Effector memory CD4-positive, alpha-beta T cell (primary cell): ENCODE measurements at places on chromosomes 1 and 21.

DNA sequence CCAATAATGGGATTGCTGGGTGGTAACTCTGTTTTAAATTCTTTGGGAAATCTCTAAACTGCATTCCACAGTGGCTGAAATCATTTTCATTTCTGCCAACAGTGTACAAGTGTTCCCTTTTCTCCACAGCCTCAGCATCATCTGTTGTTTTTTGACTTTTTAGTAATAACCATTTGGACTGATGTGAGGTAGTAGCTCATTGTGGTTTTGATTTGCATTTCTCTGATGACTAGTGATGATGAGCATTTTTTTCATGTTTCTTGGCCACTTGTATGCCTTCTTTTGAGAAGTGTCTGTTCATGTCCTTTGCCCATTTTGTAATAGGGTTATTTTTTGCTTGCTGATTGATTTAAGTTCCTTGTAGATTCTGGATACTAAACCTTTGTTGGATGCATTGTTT, 131.9 kb upstream of the B3GALT2 start:
- no peaks in the 10 kb centered on the region for H3K36me3 ChIP-seq
- H3K4me1 ChIP-seq: no peaks in the 10 kb centered on the region
- no peak overlapping the region for H3K4me3 ChIP-seq
- no peak for DNase-seq
- H3K27me3 ChIP-seq: no peaks in the 10 kb centered on the region
- no peak overlapping the region for H3K27ac ChIP-seq

GRCh38 chr1:2867861-2868260, 66.4 kb upstream of the TTC34 start:
- H3K27me3 ChIP-seq: no peaks in the 10 kb centered on the region
- H3K27ac ChIP-seq: no peak overlapping the region
- peaks cover 5% of the 10 kb centered on the region for H3K4me1 ChIP-seq
- H3K4me3 ChIP-seq: no peak overlapping the region
- no peak for DNase-seq
- H3K36me3 ChIP-seq: no peaks in the 10 kb centered on the region

DNA sequence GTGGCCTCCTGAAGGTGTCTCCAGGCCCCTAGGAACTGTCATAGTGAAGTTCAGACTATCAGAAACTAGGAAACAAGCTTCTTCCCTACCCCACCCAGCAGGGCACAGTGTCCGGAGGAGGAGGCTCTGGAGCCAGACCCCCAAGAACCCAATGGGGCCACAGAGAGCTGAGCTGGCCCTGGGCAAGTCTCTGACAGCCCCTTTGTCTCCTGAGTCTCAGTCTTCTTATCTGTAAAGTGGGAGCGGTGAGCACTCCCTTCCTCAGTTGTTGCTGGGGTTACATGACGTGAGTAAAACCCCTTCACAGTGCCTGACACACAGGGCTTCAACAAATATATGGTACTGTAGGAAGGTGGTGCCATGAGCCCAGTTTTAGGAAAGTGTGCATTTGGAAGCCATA, 675.8 kb downstream of the MATN1 start:
- DNase-seq: no peak
- H3K27me3 ChIP-seq: no peaks in the 10 kb centered on the region
- H3K4me3 ChIP-seq: no peak overlapping the region
- H3K27ac ChIP-seq: no peak overlapping the region
- no peaks in the 10 kb centered on the region for H3K4me1 ChIP-seq

GRCh38 chr1:86739648-86740509, 35.5 kb downstream of the SH3GLB1 start:
- peak overlapping the region; percentile 6 for H3K4me3 ChIP-seq
- peaks cover 14% of the 10 kb centered on the region for H3K4me1 ChIP-seq
- H3K27ac ChIP-seq: no peak overlapping the region
- DNase-seq: no peak
- no peaks in the 10 kb centered on the region for H3K27me3 ChIP-seq
- H3K36me3 ChIP-seq: peaks cover 48% of the 10 kb centered on the region

GRCh38 chr1:179774000-179774399, 30.9 kb downstream of the FAM163A start:
- no peak overlapping the region for H3K4me3 ChIP-seq
- H3K36me3 ChIP-seq: no peaks in the 10 kb centered on the region
- no peak for DNase-seq
- no peaks in the 10 kb centered on the region for H3K4me1 ChIP-seq
- no peak overlapping the region for H3K27ac ChIP-seq
- no peaks in the 10 kb centered on the region for H3K27me3 ChIP-seq

GRCh38 chr1:23126801-23127200, 41.9 kb downstream of the LUZP1 start:
- H3K4me3 ChIP-seq: no peak overlapping the region
- H3K27me3 ChIP-seq: no peaks in the 10 kb centered on the region
- H3K4me1 ChIP-seq: no peaks in the 10 kb centered on the region
- no peak for DNase-seq
- no peaks in the 10 kb centered on the region for H3K36me3 ChIP-seq

- H3K4me1 ChIP-seq: peaks cover 17% of the 10 kb centered on the region
- DNase-seq: no peak
- no peak overlapping the region for H3K27ac ChIP-seq
- no peaks in the 10 kb centered on the region for H3K27me3 ChIP-seq
- no peaks in the 10 kb centered on the region for H3K36me3 ChIP-seq
- no peak overlapping the region for H3K4me3 ChIP-seq
These were observed 41.9 kb upstream of the LRP8 start for GRCh38 chr1:53369761-53370160.

GRCh38 chr1:35320937-35321336, 52.4 kb downstream of the ZMYM4 start:
- DNase-seq: no peak
- H3K4me1 ChIP-seq: no peaks in the 10 kb centered on the region
- no peaks in the 10 kb centered on the region for H3K36me3 ChIP-seq

DNA sequence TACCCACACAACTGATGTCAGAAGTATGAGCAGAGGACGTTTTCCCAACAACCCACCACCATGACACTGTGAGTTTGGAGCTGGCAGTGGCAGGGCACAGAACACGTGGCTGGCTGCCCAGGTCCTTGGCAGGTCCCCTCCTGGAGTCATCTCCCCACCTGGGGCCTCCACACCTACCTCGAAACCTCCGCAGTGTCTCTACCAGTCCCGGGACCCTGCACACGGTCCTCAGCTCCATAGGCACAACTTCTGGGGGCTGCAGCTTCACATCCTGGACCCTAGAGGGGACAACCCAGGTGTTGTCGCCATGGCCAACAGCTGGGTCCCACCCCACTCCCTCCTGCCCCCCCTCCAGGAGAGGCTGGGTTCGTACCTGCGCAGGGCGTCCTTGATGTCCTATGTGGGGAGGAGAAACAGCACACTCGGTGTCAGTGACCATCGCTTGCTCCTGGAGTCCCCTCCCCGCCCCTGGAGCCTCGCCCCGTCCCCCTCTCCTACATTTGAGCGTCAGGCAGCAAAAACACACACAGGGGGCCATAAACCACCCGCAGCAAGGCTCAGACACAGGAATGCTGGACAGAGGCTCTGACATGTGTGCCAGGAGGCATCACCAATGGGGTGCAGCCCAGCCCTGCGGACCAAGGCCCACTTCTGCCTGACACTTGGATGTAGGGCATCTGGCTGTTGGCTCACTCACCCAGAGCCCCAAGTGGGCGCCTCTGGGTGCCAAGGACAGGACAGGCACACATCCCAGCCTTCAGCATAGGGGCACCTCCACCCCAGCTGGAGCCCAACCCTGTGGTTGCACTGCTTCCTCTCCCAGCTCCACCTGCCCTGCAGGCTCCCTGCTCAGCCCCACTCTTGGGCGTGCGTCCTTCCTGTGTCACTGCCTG, 9.6 kb downstream of the TRIM11 start:
- H3K4me1 ChIP-seq: peaks cover 9% of the 10 kb centered on the region
- no peak overlapping the region for H3K27ac ChIP-seq
- H3K36me3 ChIP-seq: peaks cover 51% of the 10 kb centered on the region
- H3K27me3 ChIP-seq: no peaks in the 10 kb centered on the region
- no peak for DNase-seq
- H3K4me3 ChIP-seq: no peak overlapping the region

- H3K4me1 ChIP-seq: no peaks in the 10 kb centered on the region
- no peak for DNase-seq
- no peaks in the 10 kb centered on the region for H3K36me3 ChIP-seq
- H3K27ac ChIP-seq: no peak overlapping the region
- H3K4me3 ChIP-seq: no peak overlapping the region
These were observed 18.1 kb upstream of the MYOG start for GRCh38 chr1:203103829-203104495.

GRCh38 chr1:107009281-107009680, 47.2 kb upstream of the PRMT6 start:
- H3K36me3 ChIP-seq: no peaks in the 10 kb centered on the region
- H3K4me3 ChIP-seq: no peak overlapping the region
- DNase-seq: no peak
- H3K27ac ChIP-seq: no peak overlapping the region

GRCh38 chr1:198531891-198532290, 8.6 kb downstream of the ATP6V1G3 start:
- no peaks in the 10 kb centered on the region for H3K36me3 ChIP-seq
- H3K4me1 ChIP-seq: peaks cover 8% of the 10 kb centered on the region
- H3K27me3 ChIP-seq: no peaks in the 10 kb centered on the region

- no peaks in the 10 kb centered on the region for H3K27me3 ChIP-seq
- no peak for DNase-seq
- H3K36me3 ChIP-seq: no peaks in the 10 kb centered on the region
- no peaks in the 10 kb centered on the region for H3K4me1 ChIP-seq
- H3K27ac ChIP-seq: no peak overlapping the region
These were observed 63.7 kb upstream of the DPT start for GRCh38 chr1:168792592-168793125.

DNA sequence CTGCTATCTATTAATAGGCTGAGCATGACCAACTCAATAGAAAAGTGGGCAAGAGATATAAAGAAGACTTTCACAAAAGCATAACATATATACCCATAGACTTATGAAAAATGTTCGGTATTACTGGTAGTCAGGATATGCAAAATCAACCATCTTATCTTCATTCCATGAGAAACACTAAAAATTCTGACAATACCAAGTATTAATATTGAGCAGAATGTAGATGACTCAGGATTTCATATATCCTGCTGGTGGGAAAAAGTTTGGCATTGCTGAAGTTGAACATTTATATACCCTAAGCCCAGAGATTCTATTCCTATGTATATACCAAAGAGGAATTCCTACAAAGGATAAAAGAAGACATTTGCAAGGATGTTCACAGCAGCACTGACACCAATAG, 138.3 kb downstream of the CLEC20A start:
- H3K36me3 ChIP-seq: no peaks in the 10 kb centered on the region
- no peak overlapping the region for H3K27ac ChIP-seq
- H3K4me3 ChIP-seq: no peak overlapping the region
- H3K4me1 ChIP-seq: no peaks in the 10 kb centered on the region
- DNase-seq: no peak

DNA sequence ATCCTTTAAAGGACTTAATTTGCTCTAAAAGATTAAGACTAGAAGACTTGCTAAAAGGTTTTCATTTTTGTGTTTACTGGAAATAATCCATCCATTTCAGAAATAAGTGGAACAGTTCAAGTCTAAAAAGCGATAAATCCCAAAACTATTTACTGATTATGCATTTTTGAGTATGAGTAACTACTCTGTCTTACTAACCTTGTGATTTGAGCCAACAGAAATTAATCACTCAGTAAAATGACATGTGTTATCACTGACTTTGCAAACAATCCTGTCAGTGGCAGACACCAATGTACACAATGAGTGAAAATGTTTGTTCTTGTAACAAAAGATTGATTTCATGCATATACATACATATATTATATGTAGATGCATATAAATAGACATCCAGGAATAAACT, 218.0 kb downstream of the DENND1B start:
- no peaks in the 10 kb centered on the region for H3K36me3 ChIP-seq
- no peak for DNase-seq
- H3K4me3 ChIP-seq: no peak overlapping the region
- H3K27me3 ChIP-seq: no peaks in the 10 kb centered on the region
- no peaks in the 10 kb centered on the region for H3K4me1 ChIP-seq

GRCh38 chr1:223642237-223642636, 23.3 kb downstream of the CAPN8 start:
- H3K27me3 ChIP-seq: no peaks in the 10 kb centered on the region
- H3K27ac ChIP-seq: no peak overlapping the region
- DNase-seq: no peak
- no peaks in the 10 kb centered on the region for H3K36me3 ChIP-seq
- no peaks in the 10 kb centered on the region for H3K4me1 ChIP-seq

- H3K4me3 ChIP-seq: no peak overlapping the region
- no peaks in the 10 kb centered on the region for H3K36me3 ChIP-seq
- peaks cover 2% of the 10 kb centered on the region for H3K27me3 ChIP-seq
These were observed 147.1 kb downstream of the ASTN1 start for GRCh38 chr1:177017287-177017852.

DNA sequence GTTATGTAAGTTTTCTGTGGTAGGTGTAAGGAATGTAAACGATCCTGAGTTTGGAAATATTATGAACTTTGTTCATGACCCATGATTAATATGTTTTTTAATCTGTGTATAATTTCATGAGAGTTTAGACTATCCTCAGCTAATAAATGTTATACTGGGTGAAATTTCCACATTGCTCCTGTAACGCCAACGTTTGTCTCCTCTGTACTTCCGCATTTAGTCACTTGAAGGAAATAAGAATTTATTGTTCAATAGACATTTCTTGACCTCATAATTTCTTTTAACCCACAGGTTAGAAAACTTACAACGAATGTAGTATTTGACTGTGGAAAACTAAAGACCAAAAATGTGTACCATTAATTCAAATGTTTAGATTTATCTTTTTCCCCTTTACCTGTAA, 876 bp downstream of the KCNJ15 start:
- no peak for DNase-seq
- H3K4me1 ChIP-seq: no peaks in the 10 kb centered on the region
- no peak overlapping the region for H3K4me3 ChIP-seq
- no peaks in the 10 kb centered on the region for H3K36me3 ChIP-seq

- peaks cover 13% of the 10 kb centered on the region for H3K36me3 ChIP-seq
- DNase-seq: no peak
- no peaks in the 10 kb centered on the region for H3K4me1 ChIP-seq
- no peaks in the 10 kb centered on the region for H3K27me3 ChIP-seq
These were observed 19.3 kb downstream of the SLC19A1 start for GRCh38 chr21:45522986-45523385.

DNA sequence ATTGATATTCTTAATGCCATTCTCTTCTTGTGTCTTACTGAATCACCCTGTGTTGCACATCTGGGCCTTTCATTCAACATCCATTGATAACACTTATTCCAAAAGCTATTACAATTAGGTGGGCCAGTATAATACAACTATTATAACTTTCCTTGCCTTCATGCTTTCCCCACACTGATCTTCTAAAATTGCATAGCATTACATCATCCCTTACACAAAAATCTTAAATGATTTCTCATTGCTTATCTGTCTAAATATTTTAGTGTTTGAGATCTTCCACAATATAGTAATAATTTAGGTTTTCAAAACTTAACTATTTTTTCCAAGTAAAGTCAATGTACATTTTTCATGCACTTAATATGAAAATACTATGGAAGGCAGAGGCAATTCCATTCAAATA, 1634.1 kb downstream of the PLA2G4A start:
- H3K27ac ChIP-seq: no peak overlapping the region
- no peak for DNase-seq
- H3K4me1 ChIP-seq: no peaks in the 10 kb centered on the region
- no peak overlapping the region for H3K4me3 ChIP-seq
- H3K36me3 ChIP-seq: no peaks in the 10 kb centered on the region
- H3K27me3 ChIP-seq: no peaks in the 10 kb centered on the region

GRCh38 chr1:204295671-204296070, 64.1 kb downstream of the PLEKHA6 start:
- no peaks in the 10 kb centered on the region for H3K4me1 ChIP-seq
- H3K27ac ChIP-seq: no peak overlapping the region
- no peaks in the 10 kb centered on the region for H3K36me3 ChIP-seq
- DNase-seq: no peak
- H3K27me3 ChIP-seq: no peaks in the 10 kb centered on the region

GRCh38 chr1:52911541-52911940, 10.0 kb downstream of the ECHDC2 start:
- DNase-seq: no peak
- no peak overlapping the region for H3K27ac ChIP-seq
- no peaks in the 10 kb centered on the region for H3K27me3 ChIP-seq
- no peaks in the 10 kb centered on the region for H3K4me1 ChIP-seq
- H3K36me3 ChIP-seq: peaks cover 13% of the 10 kb centered on the region
